ENCODE measurements at places on chromosomes 3 and 15.

GRCh38 chr3:105253225-105253624 lies 113.5 kb upstream of the ALCAM start:
- H3K4me1 ChIP-seq = no peaks in the 10 kb centered on the region
- no peaks in the 10 kb centered on the region for H3K36me3 ChIP-seq
- no peak overlapping the region for H3K4me3 ChIP-seq
- H3K27me3 ChIP-seq = no peaks in the 10 kb centered on the region
- no peak overlapping the region for H3K27ac ChIP-seq

DNA sequence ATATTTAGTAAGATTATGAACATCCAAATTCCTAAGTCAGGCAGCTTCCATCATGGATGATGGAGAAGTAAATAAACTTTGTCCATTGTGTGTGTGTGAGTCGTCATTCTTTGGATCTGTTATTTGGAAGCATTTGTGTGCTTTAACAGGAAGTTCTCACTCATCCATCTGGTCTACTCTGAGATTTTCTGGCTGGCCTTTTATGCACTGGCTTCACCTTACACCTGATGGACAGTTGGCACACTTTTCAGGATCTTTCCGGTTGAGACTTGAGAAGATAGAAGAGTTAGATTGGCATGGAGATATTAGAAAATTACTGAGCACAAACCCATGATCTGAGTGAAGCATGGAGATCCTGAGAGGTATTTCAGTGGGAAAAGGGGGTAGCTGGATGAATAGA lies 12.6 kb downstream of the SYNPR start:
- DNase-seq = no peak
- peaks cover 1% of the 10 kb centered on the region for H3K4me1 ChIP-seq
- H3K27me3 ChIP-seq = no peaks in the 10 kb centered on the region

DNA sequence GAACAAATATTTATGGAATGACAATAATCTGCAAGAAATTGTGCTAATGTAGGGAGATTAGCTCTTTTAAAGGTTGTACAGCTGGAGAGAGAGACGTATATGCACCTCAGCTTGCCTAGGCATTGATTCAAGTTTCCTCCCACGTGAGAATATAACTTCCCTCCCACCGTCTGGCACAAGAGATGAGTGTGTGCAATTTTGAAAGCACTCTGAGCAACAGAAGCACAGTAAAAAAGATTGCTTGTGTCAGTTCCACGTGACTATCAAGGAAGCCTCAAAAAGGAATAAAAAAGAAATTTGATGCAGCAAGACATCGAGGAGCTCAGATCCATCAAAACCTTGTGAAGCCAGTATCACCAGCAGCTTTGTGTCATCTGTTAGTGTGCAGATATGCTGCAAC lies 435.3 kb downstream of the TUSC7 start:
- no peaks in the 10 kb centered on the region for H3K4me1 ChIP-seq
- H3K36me3 ChIP-seq = no peaks in the 10 kb centered on the region
- no peak overlapping the region for H3K4me3 ChIP-seq
- no peaks in the 10 kb centered on the region for H3K27me3 ChIP-seq

DNA sequence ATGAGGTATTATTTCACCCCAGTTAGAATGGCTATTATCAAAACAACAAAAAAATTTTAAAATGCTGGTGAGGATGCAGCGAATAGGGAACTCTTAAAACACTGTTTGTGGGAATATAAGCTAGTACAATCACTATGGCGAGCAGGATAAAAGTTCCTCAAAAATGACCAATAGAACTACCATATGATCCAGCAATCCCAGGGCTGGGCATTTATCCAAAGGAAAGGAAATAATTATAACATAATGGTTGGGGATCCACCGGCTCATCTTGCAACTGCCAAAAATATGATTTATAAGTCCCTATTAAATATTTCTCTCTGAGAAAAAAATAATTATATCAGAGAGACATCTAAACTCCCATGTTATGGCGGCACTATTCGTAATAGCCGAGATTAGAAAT lies 127.6 kb upstream of the MME start:
- H3K36me3 ChIP-seq = no peaks in the 10 kb centered on the region
- H3K4me1 ChIP-seq = no peaks in the 10 kb centered on the region
- H3K27ac ChIP-seq = no peak overlapping the region
- no peak overlapping the region for H3K4me3 ChIP-seq

- no peaks in the 10 kb centered on the region for H3K27me3 ChIP-seq
- peaks cover 11% of the 10 kb centered on the region for H3K36me3 ChIP-seq
- DNase-seq = no peak
- no peaks in the 10 kb centered on the region for H3K4me1 ChIP-seq
Measured at GRCh38 chr15:65577129-65577996, 33.6 kb downstream of the INTS14 start.

DNA sequence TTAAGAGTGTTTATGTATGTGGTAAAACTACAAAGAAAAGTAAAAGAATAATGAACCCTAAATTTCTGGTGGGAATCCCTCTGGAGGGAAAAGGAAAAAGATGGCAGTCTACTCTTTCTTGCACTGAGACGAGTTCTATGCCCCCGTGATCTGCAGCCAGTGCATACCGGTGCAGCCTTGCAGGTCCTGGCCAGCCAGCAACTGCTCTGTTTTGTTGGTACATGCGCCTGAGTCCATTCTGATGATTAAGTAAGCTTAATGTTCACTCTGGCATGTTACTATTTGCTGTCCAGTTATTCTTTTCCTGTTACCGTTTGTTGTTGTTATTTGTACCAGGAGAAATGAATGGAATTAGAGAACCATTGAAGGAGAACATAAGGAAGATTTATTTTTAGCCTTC lies 95.1 kb upstream of the TMC3 start:
- no peaks in the 10 kb centered on the region for H3K36me3 ChIP-seq
- DNase-seq = no peak
- no peaks in the 10 kb centered on the region for H3K4me1 ChIP-seq
- H3K4me3 ChIP-seq = no peak overlapping the region
- H3K27me3 ChIP-seq = no peaks in the 10 kb centered on the region

DNA sequence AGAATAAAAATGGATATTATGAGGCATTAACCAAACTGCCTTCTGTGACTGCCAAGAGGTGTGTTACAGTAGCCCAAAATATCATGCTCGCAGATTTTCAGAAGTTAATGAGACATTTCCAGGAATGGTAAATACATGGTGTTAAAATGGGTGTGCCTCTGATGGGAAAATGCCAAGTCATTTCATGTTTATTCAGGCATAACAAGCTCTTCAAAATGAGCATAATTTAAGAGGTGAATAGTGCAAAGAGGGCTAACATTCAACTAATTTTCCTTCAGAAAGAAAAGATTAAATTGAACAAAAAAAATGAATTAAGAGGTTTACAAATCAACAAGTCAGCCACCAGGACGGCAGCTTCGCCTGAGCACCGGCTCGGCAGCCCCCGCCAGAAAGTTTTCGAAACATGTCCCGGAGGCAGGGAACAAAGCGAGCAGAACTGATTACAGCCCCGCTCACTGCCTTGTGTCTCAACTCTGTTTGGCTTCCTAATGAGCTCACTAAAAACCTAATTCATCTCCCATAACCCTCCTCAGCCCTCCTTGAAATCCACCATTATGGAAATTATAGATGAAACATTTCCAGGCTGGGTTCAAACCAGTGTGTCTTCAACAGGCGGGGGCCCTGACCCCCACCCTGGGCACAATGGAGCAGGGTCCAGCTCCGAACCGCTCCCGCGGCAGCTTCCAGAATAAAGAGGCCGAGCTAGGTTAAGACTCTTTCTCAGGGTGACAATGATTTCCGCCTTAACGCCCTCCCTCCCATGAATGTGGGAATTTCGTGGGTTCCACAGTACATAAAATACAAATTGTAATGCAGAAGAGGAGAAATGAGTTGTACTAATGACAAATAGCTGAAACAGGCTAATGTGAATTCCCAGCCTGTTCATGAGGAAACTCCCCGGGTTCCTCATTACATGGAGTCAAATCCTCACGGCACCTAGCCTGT lies 43.9 kb downstream of the MEIS2 start:
- H3K36me3 ChIP-seq = no peaks in the 10 kb centered on the region
- H3K4me3 ChIP-seq = no peak overlapping the region
- H3K4me1 ChIP-seq = peaks cover 4% of the 10 kb centered on the region
- no peak overlapping the region for H3K27ac ChIP-seq
- no peak for DNase-seq
- no peaks in the 10 kb centered on the region for H3K27me3 ChIP-seq

DNA sequence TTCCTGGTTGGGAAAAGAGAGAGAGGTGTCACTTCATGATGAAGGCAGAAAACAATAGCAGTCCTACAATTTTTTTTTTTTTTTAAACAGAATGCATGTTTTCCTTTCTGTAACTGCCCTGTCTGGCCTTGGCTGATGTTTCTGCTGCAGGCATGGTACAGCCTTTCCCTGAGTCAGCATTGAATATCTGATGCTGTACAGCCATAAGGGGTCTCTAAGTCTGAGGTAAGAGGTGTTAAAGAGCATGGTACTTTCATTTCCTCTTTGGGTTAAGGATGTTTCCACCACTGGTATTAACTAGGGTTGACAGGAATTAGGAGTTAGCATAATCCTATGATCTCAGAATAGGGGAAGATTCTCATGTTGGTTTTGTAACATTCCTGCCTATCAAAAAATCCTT lies 147.4 kb downstream of the CHST2 start:
- H3K27ac ChIP-seq = no peak overlapping the region
- no peak overlapping the region for H3K4me3 ChIP-seq
- H3K27me3 ChIP-seq = no peaks in the 10 kb centered on the region
- H3K4me1 ChIP-seq = no peaks in the 10 kb centered on the region

- no peak overlapping the region for H3K4me3 ChIP-seq
- no peaks in the 10 kb centered on the region for H3K36me3 ChIP-seq
- H3K27ac ChIP-seq = no peak overlapping the region
- H3K27me3 ChIP-seq = no peaks in the 10 kb centered on the region
- H3K4me1 ChIP-seq = peaks cover 3% of the 10 kb centered on the region
Measured at GRCh38 chr3:155747946-155748290, 3.0 kb upstream of the PLCH1 start.

DNA sequence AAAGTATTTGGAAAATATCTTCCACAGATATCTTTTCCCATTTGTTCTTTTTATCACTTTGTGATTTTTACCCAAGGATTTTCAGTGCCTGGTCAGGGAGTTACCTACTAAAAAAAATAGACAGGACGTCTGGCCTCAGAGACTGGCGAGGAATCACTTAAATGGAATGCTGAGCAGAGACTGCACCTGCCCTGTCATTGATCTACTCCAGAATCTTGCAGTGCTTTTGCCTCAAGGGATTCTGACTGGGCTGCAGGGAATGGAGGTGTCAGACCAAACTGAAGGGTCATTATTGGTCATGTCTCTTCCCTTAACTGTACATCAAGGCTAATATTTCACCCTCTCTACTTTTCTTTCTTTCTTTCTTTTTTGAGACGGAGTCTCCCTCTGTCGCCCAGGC lies 12.1 kb upstream of the RYR3 start:
- no peak overlapping the region for H3K4me3 ChIP-seq
- no peaks in the 10 kb centered on the region for H3K36me3 ChIP-seq
- H3K27me3 ChIP-seq = no peaks in the 10 kb centered on the region
- no peak overlapping the region for H3K27ac ChIP-seq

DNA sequence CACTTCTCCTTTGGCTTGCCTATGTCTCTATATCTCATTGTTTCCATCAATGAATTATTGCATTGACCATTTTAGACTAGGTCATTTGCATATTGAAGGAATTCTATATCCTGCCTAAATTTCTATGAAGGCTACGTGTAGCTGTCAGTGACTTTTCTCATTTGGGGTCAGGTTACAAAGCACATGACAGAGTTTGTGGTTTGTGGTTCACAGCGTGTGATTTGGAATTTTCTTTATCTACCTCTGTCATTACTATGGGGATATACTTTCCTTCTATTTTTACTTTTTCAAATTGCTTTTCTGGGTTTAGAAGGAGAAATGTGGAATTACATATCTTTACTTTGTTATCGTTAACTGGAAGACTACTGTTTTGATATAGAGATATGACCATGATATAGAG lies 317.3 kb upstream of the CFAP20DC start:
- no peak for DNase-seq
- H3K27ac ChIP-seq = no peak overlapping the region
- H3K4me3 ChIP-seq = no peak overlapping the region
- no peaks in the 10 kb centered on the region for H3K27me3 ChIP-seq
- H3K4me1 ChIP-seq = peaks cover 2% of the 10 kb centered on the region

DNA sequence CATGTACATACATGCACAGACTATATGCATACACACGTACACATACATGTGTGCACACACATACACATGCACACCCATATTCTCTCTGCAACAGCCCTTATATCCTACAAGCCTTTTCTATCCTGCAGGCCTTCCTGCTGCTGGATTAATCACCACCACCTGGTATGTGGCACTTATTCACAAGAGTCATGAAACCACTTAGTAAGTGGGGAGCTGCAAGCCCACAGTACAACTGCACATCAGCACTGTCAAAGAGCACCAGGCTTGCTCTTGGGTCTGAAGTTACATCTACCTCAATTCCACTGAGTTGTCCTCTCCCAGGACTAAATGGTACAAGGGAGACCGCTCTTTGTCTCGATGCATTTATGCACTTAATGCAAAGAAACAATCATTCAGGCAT lies 233.2 kb downstream of the KLF13 start:
- DNase-seq = no peak
- H3K4me1 ChIP-seq = no peaks in the 10 kb centered on the region
- H3K36me3 ChIP-seq = no peaks in the 10 kb centered on the region
- no peak overlapping the region for H3K4me3 ChIP-seq
- H3K27me3 ChIP-seq = no peaks in the 10 kb centered on the region

GRCh38 chr15:29612096-29612495 lies 210.2 kb downstream of the TJP1 start:
- peaks cover 5% of the 10 kb centered on the region for H3K4me1 ChIP-seq
- no peak for DNase-seq
- no peaks in the 10 kb centered on the region for H3K36me3 ChIP-seq
- no peaks in the 10 kb centered on the region for H3K27me3 ChIP-seq
- no peak overlapping the region for H3K4me3 ChIP-seq

GRCh38 chr3:170760174-170760526 lies 109.8 kb downstream of the RPL22L1 start:
- H3K4me1 ChIP-seq = no peaks in the 10 kb centered on the region
- H3K4me3 ChIP-seq = no peak overlapping the region
- no peak for DNase-seq
- H3K27ac ChIP-seq = no peak overlapping the region
- no peaks in the 10 kb centered on the region for H3K36me3 ChIP-seq

- H3K4me1 ChIP-seq = no peaks in the 10 kb centered on the region
- DNase-seq = no peak
- no peak overlapping the region for H3K27ac ChIP-seq
- no peak overlapping the region for H3K4me3 ChIP-seq
- no peaks in the 10 kb centered on the region for H3K36me3 ChIP-seq
- no peaks in the 10 kb centered on the region for H3K27me3 ChIP-seq
Measured at GRCh38 chr3:69410301-69410700, 24.4 kb upstream of the FRMD4B start.
